GM06990 (cell line): ENCODE measurements at places on chromosomes 12 and 14.

DNA sequence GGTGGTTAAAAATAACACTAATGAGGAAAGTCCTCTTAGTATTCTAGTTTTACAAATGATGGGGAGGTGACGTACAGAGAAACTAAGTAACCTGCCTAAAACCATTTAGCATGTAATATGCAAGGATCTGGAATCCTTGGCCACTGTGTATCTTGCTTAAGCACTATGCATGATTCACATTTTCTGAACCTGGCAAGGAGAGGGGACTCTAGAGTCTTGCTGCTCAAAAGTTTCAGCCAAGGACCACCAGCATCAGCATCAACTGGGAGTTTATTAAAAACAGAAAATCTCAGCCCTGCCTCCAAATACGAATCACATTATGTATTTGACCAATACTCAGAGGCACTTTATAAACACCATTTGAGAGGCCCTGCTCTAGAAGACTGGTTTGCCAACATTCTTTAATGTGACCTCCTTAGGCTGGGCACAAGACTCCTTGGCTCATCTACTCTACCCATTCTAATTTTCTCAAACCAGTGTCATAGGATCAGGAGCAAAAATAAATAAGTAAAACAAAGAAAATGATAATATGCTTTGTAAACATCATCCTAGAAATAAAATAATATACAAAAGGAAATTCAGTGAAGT is 52.9 kb downstream of the ABCC9 start:
- DNase-seq, result no peak

DNA sequence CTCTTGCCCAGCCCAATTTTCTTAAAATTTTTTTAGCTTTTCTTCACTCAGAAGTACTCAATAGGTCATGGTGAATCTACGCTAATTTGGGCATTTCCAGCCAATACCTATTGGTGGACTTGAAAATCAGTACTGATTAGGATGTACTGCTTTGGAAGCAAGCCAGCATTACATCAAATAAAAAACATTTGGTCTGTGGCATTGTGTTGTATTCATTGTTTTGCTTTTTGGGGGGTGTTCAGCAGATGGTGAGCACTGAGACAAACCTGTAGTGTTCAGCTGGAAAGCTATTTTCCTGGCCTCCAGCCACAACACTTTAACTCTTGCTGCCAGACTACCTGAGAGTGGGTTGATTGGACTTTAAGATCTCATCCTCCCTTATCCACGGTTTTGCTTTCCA is 4.0 kb downstream of the MAPKAPK5 start:
- DNase-seq, result no peak

GRCh38 chr12:91889059-91889458 is 256.6 kb downstream of the BTG1 start:
- DNase-seq, result no peak

- DNase-seq, result no peak
Measured at GRCh38 chr12:125346362-125346761, 281.1 kb downstream of the AACS start.

DNA sequence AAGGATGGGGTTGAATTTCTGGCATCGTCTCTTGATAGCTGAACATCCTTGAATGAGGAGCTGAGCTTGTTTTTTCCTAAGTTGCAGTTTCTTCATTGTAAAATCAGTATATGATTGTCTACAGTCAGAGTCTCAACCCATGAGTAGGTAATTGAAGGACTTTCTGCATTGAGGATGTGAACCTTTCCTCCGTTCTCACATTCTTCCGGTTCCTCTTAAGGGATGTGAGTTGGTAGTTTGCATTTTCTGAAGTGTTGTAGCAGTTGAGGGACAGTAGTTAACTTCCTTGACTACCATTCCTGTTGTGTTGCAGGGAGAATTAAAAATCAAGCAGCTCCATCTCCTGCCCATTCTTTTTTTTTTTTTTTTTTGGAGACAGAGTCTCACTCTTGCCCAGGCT is 19.1 kb downstream of the TPCN1 start:
- DNase-seq, result no peak

DNA sequence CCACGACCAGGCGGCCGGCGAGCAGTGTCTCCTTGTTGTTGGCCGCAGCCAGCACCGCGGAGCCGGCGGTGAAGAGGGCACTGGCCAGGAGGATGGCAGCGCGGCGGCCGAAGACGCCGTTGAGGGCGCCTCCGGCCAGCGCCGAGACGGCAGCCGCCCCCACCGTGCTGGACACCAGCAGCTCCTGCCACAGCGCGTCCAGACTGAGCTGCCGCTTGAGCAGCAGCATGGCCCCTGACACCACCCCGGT is 691 bp downstream of the SLC2A13 start:
- DNase-seq, result no peak

- DNase-seq, result no peak
Measured at GRCh38 chr12:15368812-15369211, 46.5 kb downstream of the PTPRO start.

DNA sequence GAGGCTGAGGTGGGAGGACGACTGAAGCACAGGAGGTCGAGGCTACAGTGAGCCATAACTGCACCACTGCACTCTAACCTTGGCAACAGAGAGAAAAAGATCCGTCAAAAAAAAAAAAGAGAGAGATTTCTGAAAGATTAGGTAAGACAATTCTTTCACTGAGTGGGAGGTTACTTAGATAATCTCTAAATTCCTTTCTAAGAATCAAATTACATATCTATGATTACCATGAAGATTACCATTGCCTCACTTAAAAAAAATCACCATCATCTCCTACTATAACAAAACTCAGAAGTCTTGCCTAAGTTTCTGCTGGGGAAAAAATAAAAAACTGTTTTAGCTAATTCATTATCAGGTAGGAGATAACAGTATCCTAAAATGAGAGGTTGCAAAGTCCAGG is 366.7 kb downstream of the DUSP6 start:
- no peak for DNase-seq

- no peak for DNase-seq
Measured at GRCh38 chr14:101224356-101225156, 321.0 kb upstream of the RTL1 start.

GRCh38 chr14:60544659-60545058 is 35.7 kb downstream of the SIX6 start:
- no peak for DNase-seq

GRCh38 chr12:8629486-8630033 is 16.9 kb upstream of the AICDA start:
- peak; percentile 81 for DNase-seq

DNA sequence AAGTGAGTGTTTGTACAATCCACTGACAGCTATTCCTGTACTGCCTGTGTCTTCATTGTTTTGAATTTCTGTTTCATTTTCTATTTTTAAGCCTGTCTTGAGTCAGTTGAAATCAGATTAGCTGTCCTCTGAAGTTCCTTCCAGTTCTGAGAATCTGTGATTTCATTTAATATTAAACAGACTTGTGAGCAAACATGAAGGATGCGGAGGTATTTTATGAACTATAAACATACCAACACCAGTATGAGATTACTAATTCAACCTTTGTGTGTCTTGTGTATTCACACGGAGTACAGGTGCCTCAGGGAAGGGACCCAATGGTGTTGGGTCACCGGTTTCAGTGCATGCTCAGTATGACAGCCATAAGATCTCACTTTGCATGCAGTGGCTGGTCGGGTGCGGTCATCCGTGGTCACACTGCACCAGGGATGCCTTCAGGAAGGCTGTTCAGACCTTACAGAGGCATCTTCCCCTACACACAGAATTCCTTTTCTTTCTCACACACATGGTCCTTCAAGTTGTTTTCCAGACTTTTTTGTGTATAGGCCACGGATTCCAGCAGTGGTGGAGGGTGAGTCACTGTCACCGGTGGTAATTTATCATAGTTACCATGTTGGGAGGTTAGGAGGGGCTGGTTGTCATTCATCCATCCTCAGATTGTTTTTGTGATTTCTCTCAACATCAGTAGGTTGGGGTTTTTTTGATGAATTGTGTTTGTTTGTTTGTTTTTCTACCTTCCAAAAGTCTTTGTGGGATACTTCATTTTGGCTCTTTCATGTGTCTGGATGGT is 103.0 kb upstream of the SFSWAP start:
- peak; percentile 63 for DNase-seq

DNA sequence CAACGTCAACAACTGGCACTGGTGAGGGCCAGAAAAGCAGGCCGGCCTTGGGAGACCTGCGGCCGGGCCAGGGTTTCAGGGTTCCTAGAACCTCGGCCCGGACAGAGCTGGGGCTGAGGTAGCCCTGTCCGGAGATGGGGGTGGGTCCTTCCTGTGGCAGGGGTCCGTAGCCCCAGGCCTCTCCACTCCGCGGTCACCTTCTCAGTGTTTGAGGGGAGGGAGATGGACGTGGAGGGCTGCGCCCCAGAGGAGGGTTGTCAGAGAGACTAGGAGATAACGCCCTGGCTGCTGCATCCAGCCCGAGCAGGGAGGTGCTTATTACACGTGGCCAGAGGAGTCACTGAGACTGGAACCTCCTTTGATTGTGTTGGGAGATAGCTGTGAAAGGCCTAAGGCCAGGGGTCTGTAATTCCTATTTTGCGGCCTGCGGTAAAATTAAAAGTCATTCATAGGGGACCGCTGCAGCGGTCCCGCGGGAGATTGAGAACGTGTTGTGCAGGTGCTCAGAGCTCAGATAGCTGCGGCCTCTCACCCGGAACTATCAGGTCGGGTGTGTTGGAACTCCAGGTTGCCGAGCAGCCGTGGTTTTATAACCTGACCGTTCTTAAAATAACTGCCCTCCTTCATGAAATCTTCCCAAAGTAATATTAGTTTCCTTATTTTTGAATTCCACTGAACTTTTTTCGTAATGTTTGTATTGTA is 507 bp downstream of the AHSA1 start:
- no peak for DNase-seq

DNA sequence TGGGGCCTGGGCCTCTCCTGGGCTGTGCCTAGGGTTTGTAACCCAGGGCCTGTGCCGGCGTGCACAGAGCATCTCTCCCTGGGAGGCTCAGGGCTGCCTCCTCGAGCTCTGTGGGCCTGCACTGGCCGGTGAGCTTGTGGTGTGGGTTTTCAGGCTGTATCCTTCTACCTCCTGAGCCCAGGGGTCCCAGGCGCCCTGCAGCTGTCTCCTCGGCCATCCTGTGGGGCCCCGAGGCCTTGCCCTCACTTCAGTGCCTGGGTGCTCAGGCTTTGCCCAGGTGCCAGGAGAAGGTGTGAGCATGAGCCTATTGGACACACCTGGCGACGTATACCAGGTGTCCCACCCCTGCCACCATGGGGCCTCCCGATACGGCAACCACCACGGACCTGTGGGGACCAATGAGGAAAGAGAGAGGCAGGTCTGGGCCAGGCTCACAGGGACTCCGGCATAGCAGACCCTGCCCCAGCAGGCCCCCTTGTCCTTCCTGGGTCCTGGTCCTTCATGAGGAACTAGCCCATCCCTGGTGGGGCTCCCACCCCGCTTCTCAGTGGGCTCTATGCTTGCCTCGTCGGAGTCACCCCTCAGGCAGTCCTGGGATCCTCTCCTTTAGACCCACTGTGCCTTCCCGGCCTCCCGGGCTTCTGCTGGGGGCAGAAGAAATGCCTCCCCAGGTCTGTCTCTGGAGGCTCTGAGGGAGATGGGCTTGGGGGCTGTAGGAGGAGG is 400.2 kb downstream of the TMEM121 start:
- DNase-seq, result no peak

DNA sequence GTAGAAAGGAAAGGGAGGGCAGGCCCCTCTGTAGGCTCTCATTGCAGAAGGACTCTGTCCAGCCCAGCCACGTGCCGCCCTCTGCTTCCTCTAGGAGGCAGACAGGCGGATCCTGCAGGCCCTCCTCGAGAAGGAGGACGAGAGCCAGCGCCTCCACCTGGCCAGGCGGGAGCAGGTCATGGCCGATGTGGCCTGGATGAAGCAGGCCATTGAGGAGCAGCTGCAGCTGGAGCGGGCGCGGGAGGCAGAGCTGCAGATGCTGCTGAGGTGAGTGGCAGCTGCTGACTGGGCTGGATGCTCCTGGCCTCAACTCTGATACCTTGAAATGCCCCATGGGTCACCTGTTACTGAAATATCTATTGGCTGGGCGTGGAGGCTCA is 10.9 kb downstream of the TCHP start:
- peak; percentile 26 for DNase-seq

DNA sequence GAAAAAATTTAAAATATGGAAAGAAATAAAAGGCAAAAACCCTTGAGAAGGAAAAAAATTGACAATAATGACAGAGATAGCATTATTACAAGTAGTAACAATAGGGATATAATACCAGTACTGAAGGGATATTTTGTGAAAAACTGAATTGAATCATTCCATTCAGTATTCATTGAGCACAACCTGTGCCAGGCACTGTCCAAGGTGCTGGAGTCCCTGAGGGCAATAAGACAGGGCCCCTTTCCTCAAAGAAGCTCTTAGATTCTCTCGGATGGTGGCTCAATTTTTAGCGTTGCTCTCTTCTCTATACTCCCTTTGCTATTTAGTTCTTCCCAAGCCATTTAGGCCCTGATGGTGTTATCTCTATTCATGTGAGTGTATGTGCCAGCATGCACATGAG is 34.3 kb upstream of the GAS2L3 start:
- DNase-seq, result no peak

GRCh38 chr12:74818412-74818811 is 280.8 kb downstream of the ATXN7L3B start:
- no peak for DNase-seq

GRCh38 chr14:24595073-24595808 is 14.2 kb downstream of the GZMH start:
- DNase-seq, result no peak

DNA sequence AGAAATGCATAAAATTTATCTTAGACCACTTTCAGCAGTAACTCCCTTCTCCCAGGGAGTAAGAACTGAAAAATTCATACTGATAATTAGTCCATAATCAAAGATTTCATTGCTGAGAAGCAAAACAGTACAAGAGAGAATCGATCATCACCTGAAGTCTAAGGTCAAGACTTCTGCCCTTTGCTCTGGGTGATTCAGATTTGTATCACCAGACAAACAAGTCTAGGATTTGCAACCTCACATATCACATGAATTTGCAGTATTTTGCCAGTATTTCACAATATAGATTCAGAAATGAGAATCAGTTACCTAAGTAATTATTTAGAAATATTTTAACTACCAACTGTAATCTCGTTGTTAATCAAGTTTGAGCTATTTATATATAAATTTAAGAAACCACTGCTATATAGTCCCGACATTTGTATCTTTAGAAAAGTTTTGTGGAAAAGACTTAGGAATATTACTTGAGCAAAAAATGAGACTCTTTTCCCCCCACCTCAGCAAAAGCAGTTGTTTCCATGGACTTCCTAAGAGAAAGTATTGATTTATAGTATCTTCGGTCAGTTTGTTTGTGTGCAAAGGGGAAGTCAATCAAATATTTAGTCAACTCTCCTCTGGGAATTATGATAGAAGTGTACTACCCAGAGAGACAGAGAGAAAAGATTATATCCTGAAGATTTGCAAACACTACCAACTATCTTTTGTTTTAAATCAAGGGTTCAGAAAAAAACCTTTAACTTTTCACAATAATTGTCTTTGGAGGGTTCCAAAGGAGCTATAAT is 840.1 kb downstream of the TRHDE start:
- no peak for DNase-seq

- DNase-seq, result no peak
Measured at GRCh38 chr14:49921401-49921800, 28.5 kb downstream of the ARF6 start.

GRCh38 chr14:79564371-79564770 is 646.9 kb downstream of the DIO2 start:
- no peak for DNase-seq

GRCh38 chr12:101781834-101782233 is 42.6 kb upstream of the SYCP3 start:
- DNase-seq, result no peak

GRCh38 chr12:712172-712863 is 40.1 kb upstream of the WNK1 start:
- DNase-seq, result no peak

GRCh38 chr12:54968181-54968730 is 16.3 kb downstream of the TESPA1 start:
- no peak for DNase-seq
